NCI-H1694 treated with DMSO at 0.1 percent for 48 hours (cell line): ENCODE measurements at places on chromosomes 6 and 20.

- DNase-seq, result no peak
These were observed 28.2 kb downstream of the CBFA2T2 start for GRCh38 chr20:33518071-33518470.

DNA sequence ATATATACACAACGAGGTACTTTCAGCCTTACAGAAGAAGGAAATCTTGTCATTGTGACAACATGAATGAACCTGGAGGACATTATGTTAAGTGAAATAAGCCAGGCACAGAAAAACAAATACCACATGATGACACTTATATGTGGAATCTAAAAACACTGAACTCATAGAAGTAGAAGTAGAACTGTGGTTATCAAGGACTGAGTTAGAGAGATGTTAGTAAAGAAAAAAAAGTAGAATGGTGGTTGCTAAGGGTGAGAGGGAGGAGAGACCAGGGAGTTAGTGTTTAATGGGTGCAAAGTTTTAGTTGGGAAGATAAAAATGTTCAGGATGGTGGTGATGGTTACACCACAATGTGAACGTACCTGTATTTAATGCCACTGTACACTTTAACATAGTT is 4.8 kb upstream of the STX11 start:
- DNase-seq, result no peak

GRCh38 chr6:25346064-25346463 is 66.9 kb downstream of the CARMIL1 start:
- no peak for DNase-seq

DNA sequence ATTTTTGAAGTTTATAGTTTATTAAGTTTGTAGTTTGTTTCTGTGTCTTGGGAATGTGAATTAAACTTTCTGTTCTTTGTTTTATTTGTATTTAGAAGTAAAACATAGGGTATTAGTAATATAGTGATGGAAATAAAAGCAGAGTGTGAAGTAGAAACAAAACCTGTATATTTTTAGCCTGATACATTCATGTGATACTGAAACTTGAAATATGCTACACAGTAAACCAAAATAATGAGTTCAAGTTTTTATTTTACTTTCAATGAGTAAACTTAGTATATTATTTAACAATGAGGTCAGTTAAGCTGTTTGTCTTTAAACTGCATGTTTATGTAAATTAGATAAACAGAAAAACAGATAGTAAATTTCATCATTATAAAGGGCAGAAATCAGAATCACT is 1592.6 kb downstream of the GRIK2 start:
- no peak for DNase-seq

DNA sequence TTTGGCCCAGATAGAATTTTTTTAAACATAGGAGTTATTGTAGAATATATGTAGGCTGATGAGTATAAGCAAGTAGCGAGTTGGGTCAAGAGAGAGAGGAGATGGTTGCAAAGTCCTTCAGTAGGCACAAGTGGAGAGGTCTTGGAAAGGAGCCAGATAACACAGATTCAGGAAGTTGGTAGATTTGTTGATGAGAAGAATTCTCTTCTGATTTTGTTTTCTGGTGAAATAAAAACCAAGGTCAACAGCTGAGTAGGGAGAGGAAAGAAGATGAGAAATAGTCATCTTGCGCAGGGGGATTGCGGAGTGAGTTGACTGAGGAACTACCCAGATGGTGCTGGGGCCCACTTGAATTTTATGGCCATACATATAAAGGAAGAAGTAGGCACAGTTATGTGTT is 17.4 kb upstream of the CD83 start:
- DNase-seq, result no peak

DNA sequence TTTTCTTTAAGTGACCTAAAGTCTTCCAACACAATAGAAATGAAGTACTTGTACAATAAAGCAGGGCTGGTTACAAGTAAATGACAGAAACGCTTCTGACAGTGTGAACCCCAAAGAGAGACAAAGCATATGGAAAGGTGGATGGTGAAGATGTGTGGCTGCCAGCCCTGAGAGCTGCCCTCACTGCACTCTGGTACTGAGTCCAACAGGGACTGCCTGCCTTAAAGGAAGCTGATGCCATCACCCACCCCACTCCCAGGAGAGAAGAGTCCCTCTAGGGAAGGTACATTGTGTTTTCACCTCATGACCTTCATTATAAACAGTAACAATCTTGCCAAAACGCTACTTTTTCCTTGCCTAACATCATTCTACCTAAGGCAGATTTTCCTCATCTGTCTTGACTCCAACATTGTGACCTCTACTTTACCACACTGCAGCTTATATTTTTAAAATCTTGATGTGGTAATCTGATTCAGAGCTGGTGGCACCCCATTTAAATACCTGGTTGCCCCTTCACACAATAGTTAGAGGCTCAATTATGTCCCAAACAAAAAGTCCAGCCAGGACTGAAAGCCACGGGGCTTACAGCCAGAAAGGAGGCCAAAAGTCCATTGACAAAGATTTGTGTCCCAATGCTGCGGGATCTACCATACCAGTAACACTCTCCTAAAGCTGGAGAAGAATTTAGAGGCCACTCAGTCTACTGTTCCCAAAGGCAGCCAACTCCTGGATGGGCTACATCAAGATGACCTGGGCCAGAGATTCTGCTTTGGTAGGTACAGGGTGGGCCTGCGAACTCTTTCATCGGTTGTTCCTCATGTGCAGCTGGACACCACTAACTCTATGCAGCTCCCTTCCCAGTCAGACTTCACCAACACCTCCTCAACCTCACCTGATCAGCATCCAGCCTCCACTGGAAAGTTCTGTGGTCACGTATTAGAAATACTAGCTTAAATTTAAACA is 4.4 kb downstream of the APMAP start:
- no peak for DNase-seq

DNA sequence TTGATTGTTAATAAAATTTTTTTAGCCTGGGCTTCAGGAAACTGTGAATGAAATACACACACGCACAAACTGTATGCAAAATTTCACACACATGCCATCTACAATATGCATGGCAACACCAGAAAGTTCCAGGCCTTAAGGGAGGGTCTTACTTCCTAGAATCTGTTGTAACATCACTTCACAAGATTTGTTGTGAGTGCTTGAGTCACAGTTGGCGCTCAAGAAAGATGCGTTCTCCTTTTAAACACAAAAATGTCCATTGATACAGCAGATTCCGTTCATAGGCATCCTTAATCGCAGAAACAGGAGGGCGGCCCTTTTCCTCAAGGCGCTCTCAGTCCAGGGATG is 485 bp upstream of the RTF2 start:
- DNase-seq, result no peak

DNA sequence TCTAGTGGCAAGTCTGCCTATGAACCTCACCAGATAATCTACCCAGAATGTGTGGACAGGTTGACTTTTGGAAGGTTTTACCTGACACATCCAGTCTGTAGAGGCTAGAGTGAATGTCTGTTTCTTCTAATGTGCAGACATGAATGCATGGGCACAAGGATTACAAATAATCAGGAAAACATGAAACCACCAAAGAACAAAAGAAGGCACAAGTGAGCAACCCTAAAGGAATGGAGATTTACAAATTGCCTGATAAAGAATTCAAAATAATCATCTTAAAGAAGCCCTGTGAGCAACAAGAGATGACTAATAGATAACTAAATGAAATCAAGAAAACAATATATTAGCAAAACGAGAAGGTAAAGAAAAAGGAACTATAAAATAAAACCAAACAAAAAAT is 876.1 kb upstream of the ADGRB3 start:
- DNase-seq, result no peak

GRCh38 chr6:66421570-66421969 is 714.5 kb upstream of the EYS start:
- DNase-seq, result no peak

DNA sequence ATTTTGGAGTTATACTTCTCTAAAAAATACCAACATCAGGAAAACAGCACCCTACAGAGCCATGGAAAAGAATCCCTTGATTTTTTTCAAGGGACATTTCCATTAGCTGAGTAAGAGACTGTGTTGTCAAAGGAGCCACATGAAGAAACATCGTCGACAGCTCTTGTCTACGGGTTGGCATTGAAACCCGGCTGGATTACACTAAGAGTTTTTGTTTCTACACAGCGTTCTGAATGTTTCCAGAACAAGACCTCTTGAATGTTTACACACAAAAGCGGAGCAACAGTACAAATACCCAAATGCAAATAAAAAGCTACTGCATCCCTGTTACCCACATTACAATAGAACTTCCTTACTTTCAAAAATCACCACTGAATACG is 2.4 kb upstream of the MYLK4 start:
- DNase-seq, result no peak

DNA sequence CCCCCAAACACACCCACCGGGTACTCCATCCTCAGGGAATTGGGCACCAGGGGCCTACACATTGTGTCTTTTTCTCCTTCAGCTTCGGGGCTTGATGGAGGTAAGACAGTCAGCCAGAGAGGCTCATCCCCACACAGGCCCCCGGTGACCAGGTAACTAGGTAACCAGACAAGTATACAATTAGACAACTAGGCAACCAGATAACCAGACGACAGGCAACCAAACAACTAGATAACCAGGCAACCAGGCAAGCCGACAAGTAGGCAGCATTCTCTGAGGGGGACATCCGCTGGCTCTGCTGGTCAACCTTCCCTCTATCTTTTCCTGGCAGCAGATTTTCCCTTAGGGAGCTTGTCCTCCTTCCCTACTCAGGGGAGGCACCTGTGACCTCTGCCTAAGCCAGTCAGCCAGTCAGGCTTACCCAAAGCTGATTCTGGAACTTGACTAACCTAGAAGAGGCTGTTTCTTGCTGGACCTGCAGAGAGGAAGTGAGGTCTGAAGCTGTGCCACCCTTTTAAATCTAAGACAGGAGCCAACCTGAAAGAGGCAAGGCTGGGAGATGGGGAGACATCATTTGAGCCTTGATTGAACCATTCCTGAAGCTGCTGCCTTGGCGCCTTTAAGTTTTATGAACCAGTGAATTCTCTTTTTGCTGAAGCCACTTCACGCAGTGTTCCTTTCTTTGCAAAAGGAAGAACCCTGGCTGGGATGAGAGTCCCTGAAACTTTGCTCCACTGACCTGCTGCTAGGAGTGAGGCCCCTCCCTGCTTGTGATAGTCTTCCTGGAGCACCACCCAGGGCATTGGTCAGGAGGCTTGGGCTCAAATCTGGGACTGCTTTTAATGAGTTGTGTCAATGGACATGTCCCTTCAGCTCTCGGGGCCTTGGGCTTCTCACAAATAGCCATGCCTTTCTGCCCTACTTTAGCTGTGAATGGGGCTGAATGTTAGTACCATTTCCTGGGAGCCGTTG is 96.4 kb upstream of the RNF24 start:
- DNase-seq, result no peak

DNA sequence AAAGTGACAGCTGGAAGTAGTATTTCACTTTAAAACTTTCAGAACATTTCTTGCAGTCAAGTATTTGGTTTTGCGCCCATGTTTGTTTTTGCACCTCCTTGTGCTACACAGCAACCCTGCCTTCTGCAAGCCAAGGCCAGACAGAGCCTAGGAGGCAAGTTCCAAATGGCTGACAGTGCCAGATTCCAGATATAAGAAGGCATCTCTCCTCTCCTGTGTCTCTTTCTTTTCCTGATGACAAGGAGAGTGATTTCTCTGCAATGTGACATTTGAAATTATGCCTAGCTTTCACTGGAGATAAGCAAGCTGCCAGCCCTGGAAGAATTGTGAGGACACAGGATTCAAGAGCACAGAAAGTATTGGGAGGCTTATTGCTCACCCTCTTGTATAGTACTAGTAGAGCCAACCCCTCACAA is 149.1 kb upstream of the TENT5A start:
- DNase-seq, result no peak

- DNase-seq, result no peak
These were observed 34.3 kb downstream of the UQCC2 start for GRCh38 chr6:33677143-33677660.

DNA sequence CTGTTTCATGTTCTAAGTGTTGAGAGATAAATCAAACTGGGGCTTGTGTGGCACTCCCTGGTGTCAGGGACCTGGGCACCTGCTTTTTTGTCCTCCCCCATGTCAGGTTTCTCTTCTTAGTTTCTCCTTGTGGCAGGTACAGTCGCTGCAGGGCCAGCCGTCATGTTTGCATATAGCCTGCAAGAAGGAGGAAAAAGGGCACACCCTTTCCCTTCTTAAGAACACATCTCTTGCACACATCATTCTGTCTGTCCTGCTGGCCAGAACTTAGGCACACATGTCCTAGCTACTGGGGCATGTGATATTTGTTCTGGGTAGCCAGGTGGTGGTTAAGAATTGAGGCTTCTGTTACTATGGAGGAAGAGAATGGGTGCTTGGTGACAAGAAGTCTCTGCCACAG is 27.9 kb downstream of the CDC5L start:
- no peak for DNase-seq

- DNase-seq, result no peak
These were observed 96.3 kb downstream of the NFATC2 start for GRCh38 chr20:51446230-51446629.

GRCh38 chr20:10520528-10520927 is 85.4 kb downstream of the SLX4IP start:
- peak; percentile 39 for DNase-seq

DNA sequence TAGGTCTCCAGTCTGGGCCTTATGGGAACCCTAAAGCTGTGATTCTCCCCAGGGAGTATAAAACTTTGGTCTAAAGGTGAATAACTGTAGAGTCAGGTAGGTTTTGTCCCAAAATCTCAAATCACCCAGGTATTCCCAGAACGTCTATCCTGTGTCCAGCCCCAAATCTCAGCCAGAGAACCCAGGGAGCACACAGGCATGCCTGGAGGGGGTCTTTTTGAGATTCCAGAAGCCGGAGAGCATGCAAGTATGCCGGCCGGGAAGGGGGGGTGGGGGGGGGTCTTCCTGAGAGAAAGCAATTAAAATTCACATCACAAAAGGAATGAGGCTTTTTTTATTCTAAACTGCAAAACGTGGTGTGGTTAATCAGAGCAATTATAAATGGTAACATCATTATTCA is 210.0 kb downstream of the PTPRT start:
- DNase-seq, result no peak

DNA sequence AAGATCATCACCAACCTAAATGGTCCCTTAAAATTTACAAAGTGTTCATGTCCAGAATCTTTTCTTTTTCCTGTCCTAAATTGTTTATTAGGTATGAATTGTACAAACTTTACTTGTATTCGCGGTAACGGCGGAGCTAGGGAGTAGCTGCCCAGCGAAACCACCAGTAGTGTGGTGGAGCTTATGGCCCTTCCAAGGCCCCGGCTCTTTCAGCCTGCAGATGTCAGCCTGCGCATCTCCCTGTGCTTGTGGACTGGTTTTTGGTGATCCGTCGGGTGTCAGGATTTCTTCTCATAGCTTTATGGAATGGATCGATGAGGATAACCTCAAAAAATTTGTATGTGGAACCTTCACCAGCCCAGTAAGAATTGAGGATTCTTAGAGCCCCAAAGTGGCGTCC is 27.2 kb upstream of the ENPP1 start:
- no peak for DNase-seq

- no peak for DNase-seq
These were observed 2.3 kb downstream of the KLHDC3 start for GRCh38 chr6:43016176-43016942.
